ENCODE measurements at places on chromosomes 6 and 20. TPM values are rescaled to one million over a fixed set of nuclear protein-coding genes. Genes with fewer than 3 reads are reported as not detected.

DNA sequence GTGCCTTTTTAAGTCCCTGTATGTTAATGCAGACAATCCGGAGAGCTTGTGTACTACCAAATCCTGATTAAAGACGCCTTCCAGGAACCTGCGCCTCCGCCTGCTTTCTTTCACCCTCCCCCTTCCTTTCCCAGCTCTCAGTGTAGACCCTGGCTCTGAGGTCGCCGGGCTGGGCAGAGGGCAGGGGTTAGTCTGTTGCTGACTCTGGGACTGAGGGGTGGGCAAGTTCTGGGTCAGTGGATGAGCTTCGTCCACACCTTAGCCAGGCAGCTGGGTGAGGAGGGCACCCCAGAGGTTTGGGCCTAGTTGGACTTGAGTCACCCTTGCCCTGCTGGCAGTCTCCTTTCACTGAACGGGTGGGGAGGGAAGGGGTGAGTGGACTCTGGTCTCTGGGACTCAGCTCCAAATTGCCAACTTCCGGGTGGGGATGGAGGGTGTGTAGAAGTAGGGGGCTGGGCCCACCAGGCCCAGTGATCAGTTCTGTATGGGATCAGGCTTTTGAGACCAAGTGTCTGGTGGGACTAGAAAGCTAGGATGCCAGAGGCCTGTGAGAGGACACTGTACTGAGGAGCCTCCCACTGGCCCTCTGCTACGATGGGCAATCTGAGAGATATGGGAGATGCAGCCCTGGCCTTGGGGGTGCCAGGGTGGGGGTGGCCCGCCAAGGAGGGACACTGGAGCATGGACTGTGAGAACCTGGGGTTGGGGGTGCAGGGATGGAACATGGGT, 21.3 kb upstream of the SLC22A7 start:
- no peak for DNase-seq

- no peak for DNase-seq
Observed at GRCh38 chr6:137111296-137112066, 62.0 kb downstream of the IL22RA2 start.

GRCh38 chr20:60007464-60007863, 49.2 kb downstream of the CDH26 start:
- DNase-seq, result no peak

DNA sequence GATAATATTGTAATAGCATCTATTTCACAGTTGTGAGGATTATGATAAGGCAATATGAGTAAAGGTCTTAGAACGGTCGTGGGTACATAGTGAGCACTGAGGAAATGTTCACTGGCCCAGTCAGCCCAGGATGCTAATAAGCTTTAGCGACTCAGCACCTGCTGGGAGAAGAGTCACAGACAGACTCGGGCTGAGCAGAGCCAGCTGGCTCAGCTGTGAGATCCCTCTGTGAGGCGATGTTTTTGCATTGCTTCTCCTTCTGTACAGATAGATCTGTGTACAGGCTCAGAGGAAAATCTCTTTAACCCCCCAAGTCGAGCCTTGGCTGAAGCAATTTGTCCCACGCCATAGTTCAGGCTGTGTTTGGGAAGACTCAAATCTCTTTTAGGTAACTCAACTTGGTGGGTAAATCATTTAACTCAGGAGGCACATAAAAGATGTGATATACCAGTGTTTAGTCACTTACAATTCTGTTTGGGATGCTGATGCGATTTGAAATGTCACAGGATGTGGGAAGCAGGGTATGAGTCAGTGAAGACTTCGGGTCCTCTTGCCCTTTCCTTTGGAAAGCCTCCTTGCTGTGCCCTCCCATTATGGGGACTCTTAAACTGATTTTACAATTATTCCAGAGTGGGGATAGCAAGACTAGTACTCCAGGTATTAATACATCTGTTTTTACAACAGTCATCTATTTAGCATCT, 53.1 kb downstream of the PHACTR1 start:
- DNase-seq, result no peak

DNA sequence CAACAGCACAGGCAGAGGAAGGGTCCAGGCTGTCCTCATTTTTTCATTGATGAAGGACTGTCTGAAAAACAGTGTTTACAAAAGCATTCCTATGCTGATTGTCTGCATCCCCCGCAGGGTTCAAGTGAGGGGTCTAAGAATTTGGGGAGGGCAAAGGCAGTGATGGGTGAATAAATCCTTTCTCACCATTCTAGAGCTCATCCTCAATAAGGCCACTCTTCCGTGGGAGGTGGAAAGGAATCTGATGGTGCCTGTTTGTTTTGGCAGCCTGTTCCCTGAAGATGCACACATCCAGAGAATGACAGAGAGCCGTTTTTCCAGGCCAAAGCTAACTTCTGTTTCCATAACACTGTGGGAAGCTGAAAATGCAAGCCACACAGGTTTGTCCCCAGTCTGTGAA, 164.5 kb downstream of the MOXD1 start:
- DNase-seq, result no peak

GRCh38 chr20:56940466-56940865, 311.4 kb downstream of the TFAP2C start:
- no peak for DNase-seq

GRCh38 chr6:109893606-109894005, 84.5 kb upstream of the GPR6 start:
- DNase-seq, result no peak

DNA sequence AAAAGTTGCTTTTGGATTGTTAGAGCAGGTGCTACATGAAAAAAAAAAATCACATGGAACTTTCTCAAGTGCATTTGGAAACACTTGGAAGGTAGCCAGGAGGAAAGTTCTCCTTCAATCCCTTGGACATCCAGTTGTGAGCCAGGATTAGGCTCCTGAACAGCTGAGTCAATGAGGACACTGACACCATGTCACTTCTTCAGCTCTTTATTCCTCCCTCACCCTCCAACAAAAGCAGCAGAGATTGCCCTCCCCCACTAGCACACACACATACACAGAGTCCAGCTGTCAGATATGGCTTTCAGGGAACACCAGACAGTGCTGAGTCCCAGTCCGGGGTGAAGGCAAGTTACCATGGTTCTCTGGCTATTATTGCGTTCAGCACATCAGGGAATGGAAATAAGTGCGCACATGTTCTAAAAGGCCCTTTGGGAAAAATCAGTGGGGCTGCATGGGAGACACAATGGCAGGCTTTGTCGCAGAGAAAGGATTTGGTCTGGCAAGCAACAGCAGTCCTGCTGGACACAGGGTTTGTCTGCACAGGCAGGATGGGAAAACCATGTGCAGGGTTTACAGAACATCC, 124.7 kb upstream of the MARCKS start:
- peak; percentile 53 for DNase-seq

DNA sequence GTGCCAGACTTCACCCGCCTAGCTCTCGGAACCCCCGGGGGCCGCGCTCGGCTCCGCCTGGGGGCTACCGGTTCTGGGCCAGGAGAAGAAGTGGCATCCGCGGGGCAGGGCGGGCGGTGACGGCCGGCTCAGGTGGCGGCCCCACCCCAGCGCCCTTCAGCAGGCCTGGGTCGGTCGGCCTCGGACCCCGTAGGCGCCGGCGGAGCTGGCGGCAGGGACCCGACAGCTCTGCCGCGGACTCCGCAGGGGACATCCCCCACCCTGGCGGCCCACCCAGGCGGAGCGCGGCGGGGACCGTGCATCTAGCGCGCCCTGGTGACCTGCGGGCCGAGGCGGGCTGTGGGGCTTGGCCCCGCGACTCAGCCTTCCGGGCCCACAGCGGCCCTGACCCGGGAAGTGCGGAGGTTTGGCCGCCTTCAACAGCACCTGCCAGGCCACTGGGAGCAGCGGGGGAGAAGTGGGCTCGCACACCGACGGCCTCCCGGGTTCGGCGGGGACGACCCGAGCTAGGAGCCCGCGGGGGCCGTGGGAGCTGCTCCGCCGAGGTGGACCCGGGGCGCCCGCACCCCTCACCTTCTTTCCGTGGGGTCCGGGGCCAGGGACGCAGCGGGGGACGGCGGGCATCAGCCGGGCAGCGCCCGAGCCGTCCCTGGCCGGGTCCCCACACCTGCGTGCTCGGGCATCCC, 87.1 kb downstream of the TMEM242 start:
- DNase-seq, result no peak

GRCh38 chr6:38354905-38355304, 284.8 kb downstream of the BTBD9 start:
- DNase-seq, result no peak

GRCh38 chr6:25341203-25341552, 62.0 kb downstream of the CARMIL1 start:
- DNase-seq, result no peak

DNA sequence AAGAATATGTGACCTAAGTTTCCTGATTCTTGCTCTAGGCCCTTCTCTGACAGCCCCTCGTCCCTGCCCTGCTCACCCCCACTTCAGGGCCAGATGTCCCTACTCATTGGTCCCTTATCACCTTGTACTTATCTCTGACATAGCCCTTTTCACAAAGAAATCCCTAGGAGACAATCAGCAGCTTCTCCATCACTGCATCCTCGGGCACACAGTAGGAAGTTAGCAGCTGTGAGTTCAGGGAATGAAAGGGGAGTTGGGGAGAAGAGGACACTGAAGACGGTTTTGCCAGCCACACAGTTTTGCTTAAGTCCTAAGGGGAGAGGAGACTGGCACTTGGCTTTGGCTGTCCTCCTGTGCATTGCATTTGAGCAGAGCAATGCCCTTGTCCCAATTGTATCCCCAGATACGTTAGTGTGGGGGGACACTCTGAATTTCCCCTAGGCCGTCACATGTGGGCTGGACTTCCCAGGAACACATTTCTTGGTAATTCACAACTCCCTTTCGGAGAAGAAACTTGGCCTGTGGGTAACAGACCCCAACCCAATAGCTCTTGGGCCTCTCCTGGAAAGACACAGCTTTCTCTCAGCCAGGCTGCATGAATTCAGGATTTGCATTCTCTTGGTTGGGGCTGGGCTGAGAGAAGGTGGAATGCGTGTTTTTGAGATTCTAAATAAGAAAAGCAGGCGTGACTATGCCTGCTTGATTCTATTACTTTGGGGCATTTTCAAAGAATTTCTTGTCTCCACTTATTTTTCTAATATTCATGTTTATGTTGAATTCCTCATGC, 177.6 kb downstream of the UST start:
- no peak for DNase-seq

- DNase-seq, result peak; percentile 75
Observed at GRCh38 chr20:34536798-34537394, 20.7 kb downstream of the DYNLRB1 start.

DNA sequence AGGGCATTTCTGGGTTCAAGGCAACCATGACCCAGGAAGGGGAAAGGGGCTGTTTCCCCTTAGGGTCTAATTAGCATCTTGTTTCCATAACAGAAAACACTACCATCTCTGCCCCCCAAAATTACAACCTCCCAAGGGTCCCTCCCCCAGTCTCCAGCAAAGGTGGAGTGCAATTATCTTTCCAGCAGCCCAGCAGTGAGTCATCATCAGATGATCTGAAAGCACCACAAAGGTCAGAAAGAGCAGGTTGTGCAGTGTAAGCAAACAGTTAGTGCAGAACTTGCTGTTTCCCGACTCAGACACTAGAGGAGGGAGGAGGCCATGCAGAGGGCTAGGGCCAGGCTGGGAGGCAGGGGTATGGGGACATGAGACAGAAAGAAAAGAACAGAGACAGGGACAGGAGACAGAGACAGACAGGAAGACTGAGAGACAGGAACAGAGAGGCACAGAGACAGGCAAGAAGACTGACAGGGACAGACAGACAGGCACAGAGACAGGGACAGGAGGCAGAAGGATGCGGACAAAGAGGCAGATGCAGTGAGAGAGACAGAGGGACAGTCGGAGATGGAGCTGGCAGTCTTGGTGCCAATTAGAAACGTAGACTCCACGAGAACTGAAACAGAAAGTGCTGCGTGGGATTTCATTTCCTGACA, 62.5 kb downstream of the PYGB start:
- DNase-seq, result peak; percentile 87

DNA sequence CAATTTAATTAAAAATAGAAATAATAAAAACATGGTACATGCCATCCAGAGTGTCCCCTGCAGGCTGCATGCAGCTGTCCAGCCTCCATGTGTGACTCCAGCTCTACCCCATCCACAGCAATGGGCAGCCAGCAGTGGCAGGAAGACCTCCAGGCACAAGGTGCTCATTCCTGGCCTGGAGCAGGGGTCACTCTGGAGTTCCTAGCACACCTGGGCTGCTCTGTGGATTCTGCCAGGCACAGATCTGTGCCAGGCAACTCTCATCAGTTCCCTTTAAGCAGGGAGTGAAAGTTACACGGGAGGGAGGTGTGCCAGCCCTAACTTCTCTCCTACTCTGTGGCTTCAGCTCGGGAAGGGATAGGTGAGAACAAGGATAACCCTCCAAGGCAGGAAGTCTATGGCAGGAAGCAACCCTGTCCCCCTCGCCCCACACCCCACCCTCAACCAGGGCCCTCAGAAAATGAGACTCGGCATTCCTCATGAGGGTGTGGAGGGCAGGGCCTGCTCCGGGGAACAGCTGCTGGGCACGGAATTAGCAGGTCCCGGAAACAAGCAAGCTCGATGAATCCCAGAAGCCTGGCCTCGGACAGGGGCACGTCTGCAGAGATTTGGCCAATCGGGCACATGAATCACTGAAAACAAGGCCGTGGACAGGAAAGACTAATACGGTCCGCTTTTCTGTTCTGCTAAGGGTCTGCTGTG, 10.0 kb downstream of the JPH2 start:
- DNase-seq, result no peak

GRCh38 chr6:87333591-87334181, 4.6 kb upstream of the GJB7 start:
- no peak for DNase-seq

DNA sequence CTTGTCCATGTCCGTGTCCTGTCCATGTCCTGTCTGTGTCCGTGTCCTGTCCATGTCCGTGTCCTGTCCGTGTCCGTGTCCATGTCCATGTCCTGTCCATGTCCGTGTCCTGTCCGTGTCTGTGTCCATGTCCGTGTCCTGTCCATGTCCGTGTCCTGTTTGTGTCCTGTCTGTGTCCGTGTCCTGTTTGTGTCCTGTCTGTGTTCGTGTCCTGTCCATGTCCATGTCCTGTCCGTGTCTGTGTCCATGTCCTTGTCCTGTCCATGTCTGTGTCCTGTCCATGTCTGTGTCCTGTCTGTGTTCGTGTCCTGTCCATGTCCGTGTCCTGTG, 55.0 kb upstream of the BHLHE23 start:
- DNase-seq, result no peak

- DNase-seq, result peak; percentile 55
Observed at GRCh38 chr6:17836293-17836692, 129.6 kb upstream of the NUP153 start.

The NT5E gene
- 96.7 TPM for total RNA-seq

The UNC5CL gene
- total RNA-seq, result 0.14 TPM

The CST4 gene
- not detected for total RNA-seq

The EPB41L1 gene
- 21.1 TPM for total RNA-seq

The GHRH gene
- total RNA-seq, result not detected

The BEND6 gene
- 0.14 TPM for total RNA-seq

The DDX43 gene
- total RNA-seq, result 1.7 TPM

The MAPK13 gene
- 5.6 TPM for total RNA-seq

The HSPA12B gene
- 16.7 TPM for total RNA-seq

The PTK6 gene
- total RNA-seq, result under 0.01 TPM

The PRKN gene
- total RNA-seq, result 0.34 TPM

The GUCA1A gene
- total RNA-seq, result not detected
